ENCODE measurements at places on chromosomes 4 and X.

DNA sequence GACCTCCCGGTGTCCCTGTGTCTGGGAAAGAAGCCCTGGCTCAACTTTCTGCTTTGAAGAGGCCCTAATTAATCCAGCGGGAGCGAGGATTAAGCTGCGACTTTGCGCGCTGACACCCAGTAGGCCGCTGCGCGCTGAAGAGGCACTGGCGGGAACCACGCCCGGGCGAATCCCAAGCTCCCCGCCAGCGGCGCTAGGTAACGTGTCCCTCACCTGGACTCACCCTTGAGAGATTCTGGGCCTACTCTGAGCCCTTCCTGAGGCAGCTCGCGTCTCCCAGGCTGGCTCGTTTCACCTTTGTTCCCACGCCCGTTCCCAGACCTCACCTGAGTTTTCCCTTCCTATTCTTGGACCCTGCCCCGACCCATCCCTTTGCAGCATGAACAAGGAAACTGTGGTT is 616 bp upstream of the KLHL34 start:
- DNase-seq, result peak; percentile 26

- DNase-seq, result no peak
These were observed 9.9 kb upstream of the SCOC start for GRCh38 chr4:140363558-140363957.

- DNase-seq, result no peak
These were observed 577.0 kb downstream of the FAT4 start for GRCh38 chr4:125891597-125892258.

- DNase-seq, result no peak
These were observed 43.5 kb upstream of the ZBTB33 start for GRCh38 chrX:120207009-120207605.

- no peak for DNase-seq
These were observed 64.5 kb downstream of the GABRB1 start for GRCh38 chr4:47095884-47096283.

DNA sequence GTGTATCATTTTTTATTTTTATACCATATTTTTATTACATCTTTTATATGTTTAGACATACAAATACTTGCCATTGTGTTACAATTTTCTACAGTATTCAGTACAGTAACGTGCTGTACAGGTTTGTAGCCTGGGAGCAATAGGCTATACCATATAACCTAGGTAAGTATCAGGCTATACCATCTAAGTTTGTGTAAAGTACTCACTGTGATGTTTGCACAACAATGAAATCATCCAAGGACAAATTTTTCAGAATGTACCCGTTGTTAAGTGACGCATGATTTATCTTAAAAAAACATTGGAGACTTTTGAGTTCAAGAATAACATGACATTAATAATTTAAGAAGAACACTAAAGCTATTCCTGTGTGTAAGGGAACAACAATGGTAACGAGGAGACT is 96.0 kb upstream of the LEF1 start:
- no peak for DNase-seq

DNA sequence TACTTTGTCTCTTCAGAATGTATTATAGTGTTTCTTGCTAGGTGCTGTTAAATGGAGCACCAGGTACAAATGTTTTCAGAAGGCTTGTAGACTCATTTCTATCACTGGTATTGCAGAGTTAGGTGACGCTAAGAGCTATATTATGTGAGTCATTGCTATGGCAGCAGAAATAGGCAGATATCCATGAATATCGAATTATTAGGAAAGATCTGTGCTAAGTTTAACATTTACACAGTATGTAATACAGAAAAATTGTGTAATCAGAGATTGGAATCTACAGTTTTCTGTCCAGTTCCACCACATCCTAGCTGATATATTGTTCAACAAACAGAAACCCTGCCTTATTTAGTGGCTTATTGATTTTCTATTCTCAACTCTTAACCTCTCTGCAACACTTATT is 1025.5 kb downstream of the STIM2 start:
- no peak for DNase-seq

DNA sequence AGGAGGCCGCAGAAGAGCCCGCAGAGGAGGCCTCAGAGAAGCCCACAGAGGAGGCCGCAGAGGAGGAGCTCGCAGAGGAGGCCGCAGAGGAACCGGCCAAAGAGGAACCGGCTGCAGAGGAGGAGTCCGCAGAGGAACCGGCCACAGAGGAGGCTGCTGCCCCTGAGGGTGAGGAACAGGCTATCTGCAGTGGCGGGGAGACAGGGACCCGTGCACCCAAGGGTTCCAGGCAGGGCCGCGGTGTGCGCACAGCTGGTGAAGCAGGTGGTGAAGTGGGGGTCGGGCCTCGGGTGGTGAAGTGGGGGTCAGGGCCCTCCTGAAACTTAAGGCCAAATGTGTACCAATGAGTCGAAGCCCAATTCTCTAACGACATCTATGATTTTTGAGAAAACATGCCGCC is 1.1 kb downstream of the CT47C1 start:
- no peak for DNase-seq

- DNase-seq, result peak; percentile 86
These were observed 18.5 kb upstream of the PIM2 start for GRCh38 chrX:48937054-48937907.

DNA sequence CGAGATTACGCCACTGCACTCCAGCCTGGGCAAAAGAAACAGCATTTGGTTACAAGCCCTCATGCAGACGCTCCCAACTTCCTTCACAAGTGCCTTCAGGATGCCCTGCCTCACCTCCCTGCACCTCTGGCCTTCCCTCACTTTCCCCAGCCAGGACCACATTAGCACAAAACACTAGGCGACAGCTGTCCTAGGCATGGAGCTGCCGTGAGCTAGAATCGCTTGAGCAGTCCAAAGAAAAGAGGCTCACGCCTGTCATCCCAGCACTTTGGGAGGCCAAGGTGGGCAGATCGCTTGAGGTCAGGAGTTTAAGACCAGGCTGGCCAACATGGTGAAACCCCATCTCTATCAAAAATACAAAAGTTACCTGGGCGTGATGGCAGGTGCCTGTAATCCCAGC is 15.8 kb downstream of the RNF212 start:
- DNase-seq, result no peak

- no peak for DNase-seq
These were observed 15.2 kb upstream of the NEUROG2 start for GRCh38 chr4:112531146-112531545.

GRCh38 chr4:153988492-153989363 is 199.8 kb upstream of the SFRP2 start:
- no peak for DNase-seq

- no peak for DNase-seq
These were observed 17.0 kb downstream of the PRKG2 start for GRCh38 chr4:81197864-81198524.

- no peak for DNase-seq
These were observed 148.1 kb upstream of the FAM9B start for GRCh38 chrX:9182041-9182440.

- DNase-seq, result no peak
These were observed 17.6 kb downstream of the OTUD6A start for GRCh38 chrX:70079870-70080269.

GRCh38 chrX:153339662-153340061 is 5.7 kb downstream of the ZNF275 start:
- no peak for DNase-seq

- no peak for DNase-seq
These were observed 7.2 kb downstream of the GTPBP6 start for GRCh38 chrX:311156-312129.

DNA sequence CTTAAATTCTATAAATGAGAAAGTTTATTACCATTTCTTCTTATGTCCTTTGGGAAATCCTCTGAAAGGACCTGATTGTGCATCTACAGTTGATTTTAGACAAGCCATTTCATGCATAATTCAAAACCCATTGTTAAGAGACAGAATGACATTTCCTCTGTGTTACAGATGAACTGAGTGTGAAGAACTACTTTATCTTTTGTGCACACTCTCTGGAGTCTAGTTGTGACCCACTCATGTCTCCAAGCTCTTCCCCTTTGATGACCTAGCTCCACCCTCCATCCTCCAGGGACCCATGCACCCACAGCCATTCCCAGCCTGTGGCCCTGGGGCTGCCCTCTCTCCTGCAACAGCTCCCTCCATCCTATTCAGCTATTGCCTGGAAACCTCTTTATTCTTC is 57.5 kb upstream of the BMPR1B start:
- no peak for DNase-seq

DNA sequence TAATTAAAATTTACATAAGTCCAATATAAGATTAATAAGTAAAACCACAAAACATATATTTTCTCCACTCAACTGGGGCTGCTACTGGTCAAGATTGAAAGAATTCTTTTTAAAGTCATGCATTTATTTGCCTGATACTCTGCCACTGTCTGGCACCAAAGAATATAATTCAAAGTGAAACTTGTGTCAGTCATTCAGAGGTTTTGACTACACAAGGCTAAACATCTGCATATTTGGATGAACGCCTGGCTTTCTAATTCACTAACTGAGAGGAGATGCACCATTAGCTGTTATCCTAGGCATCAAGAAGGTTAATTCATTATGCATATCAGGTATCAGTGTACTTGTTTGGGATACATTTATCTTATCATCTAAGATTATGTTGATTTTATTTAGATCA is 598.5 kb downstream of the CENPC start:
- no peak for DNase-seq

GRCh38 chrX:44667771-44668170 is 125.1 kb upstream of the FUNDC1 start:
- no peak for DNase-seq

GRCh38 chr4:2832309-2832980 is 11.2 kb upstream of the ADD1 start:
- no peak for DNase-seq

DNA sequence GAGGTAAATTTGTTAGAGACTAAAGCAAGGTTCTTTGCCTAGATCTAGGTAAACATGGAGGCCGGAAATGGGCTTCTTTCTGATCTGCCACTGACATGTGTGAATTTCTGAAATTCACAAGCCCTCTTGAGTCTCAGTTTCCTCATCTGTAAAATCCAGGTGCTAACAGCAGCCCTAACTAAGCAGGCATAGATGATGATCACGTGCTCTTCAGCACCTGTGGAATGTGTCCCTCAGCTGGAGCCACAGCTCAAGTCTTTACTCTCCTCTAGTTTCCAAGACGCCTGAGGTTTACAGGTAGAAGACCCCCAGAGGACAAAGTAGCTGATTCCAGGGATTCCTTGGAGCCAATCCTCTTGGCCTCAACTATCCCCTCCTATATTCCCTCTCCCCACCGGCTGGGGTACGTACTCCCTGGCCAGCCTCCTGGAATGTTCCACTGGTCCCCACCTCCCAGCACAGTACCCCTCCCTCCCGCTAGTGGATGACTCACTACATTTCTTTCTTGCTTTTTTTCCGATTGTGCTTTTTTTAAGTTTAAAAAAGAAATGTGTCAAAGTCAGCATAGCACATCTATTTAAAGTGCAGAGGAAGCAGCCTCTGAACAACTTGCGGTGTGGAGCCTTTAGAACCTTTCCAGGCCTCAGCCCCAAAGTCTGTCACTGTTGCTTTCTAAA is 98.4 kb downstream of the PHKA2 start:
- DNase-seq, result no peak

DNA sequence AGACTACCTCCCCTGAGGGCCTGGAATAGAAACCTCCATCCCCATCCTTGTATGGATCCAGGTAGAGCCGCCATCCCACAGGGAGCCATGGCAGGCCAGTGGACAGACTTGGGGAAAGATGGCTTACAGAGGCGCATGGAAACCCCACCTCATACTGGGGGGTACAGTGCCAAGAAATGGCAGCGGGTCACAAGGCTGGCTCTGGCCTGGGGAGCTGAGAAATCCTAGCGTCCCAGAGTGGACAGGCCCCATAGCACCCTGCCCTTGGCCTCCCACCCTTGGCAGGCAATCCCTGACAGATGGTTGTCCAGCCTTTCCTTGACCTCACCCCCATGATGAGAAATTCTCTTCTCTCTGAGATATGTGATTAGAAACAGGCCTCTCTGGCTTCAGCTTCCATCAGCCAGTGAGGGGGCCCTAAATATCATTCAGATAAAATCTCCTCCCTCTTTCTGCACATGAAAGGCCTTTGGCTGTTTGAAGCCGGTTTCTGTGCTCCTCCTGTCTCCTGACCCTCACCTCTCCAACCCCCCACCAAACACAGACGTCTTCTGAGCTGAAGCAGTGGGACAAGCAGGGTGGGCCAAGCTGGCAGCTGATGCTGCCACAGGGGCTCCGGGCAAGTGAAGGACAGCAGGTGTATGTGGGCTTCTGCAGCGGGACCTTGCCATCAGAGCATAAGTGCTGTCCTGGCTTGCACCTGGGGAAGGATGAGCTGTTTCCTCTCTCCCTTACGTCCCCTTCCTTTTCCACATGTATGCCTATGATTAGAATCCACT is 204.4 kb upstream of the MAMLD1 start:
- no peak for DNase-seq

DNA sequence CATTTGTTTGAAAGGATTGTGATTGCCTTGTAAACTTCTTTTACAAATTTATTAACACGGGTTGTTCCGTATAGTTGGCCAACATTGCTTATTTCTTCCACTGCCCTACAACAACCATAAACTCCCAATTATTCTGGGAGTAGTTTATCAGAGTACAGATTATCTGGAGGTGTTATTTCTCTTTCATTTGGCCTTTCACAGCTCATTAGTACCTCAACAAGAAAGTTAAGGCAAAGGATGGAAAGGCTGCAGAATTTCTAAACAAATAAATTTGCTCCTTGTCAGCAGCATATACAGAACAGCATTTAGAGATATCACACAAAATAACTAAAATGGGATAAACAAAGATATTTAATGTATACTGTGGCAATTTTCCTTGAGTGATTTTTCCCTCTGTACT is 548.8 kb downstream of the DMD start:
- no peak for DNase-seq

DNA sequence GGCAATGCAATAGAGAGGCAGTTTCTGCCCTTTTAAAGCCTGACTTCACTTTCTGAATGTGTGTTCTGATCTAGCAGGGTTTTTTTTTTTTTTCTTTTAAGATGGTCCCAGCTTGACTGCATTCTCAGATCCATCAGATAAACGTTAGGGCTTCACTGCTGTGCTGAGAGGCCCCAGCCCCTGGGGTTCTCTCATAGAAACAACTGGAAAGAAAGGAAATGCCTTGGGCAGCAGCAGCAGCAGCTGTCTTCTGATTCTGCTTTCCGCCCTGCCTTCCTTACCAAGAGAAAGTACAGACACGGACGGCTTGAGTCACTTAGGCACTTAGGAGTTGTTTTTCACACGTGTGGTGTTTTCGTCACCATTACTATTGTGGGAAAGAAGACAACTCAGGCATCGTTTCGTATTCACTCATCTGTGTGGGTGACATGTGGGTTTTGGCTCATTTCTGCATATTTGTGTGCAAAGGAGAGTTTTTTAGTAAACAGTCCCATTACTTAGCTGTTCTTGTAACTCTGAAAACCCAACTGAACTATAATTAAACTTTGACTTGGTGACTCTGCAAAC is 172.0 kb downstream of the PTTG2 start:
- peak; percentile 53 for DNase-seq
